ENCODE measurements at places on chromosomes 2 and 18. TPM values are rescaled to one million over a fixed set of nuclear protein-coding genes. Genes with fewer than 3 reads are reported as not detected.

SLC4A3 gene
- polyA plus RNA-seq, result 9.6 TPM

GRCh38 chr2:129731907-129732629 is 247.4 kb upstream of the RAB6C start:
- DNase-seq, result no peak

GRCh38 chr18:58350526-58350925 is 278.4 kb downstream of the ALPK2 start:
- no peak for DNase-seq

LIMS4 gene
- 4.0 TPM for polyA plus RNA-seq

- peak; percentile 76 for DNase-seq
These were observed 168.1 kb upstream of the NCK2 start for GRCh38 chr2:105576440-105577241.

POMC gene
- polyA plus RNA-seq, result 6.4 TPM

- no peak for DNase-seq
These were observed 10.7 kb upstream of the THNSL2 start for GRCh38 chr2:88159481-88159880.

GRCh38 chr2:64114063-64114911 is 29.9 kb downstream of the PELI1 start:
- DNase-seq, result no peak
